Stimulated activated CD4-positive, alpha-beta T cell treated with anti-CD3 and anti-CD28 coated beads, Interleukin-12 subunit alpha, Interleukin-12 subunit beta, amount 100 ng/mL, for 24 hours (primary cell): ENCODE measurements at places on chromosomes 13 and 19.
A peak's percentile ranks its signal among the peaks of the same experiment; 100 is the strongest.

DNA sequence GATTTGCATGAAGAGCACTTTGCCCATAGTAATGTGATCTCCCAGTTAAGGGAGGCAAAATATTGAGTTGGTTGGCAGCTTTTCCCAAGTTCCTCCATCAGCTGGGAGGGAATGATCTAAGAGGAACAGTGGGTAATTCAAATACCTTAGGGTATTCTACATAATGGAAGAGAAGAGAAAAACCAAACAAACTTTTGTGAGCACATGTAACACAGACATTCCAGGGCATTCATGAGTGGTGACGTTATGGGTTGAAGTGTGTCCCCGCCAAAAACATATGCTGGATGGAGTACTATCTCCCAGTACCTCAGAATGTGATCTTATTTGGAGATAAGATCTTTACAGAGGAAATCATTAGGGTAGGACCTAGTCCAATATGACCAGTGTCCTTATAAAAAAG, 220.1 kb downstream of the FOXO1 start:
- DNase-seq: no peak

- peak; percentile 81 for DNase-seq
Measured at GRCh38 chr13:114128624-114129522, 3.5 kb downstream of the RASA3 start.

GRCh38 chr13:79190932-79191331, 215.1 kb downstream of the RBM26 start:
- no peak for DNase-seq

DNA sequence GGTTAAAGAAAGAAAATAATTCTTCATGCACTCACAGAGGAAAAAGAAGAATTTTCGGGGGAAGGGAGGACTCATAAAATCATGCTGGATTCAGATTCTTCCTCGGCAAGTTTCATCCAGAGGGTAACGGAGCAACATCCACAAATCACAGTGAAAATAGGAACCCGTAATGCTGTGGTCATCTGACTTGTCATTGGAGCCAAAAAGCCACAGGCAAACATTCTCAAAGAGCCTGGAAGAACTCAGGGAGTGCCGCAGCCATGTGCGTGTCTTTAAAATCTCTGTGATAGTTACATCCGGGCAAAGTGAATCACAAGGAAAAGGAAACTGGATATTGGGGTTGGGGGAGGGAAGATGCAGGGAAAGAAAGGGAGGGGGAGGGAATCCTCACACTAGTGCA, 33.0 kb upstream of the VSTM2B start:
- no peak for DNase-seq

DNA sequence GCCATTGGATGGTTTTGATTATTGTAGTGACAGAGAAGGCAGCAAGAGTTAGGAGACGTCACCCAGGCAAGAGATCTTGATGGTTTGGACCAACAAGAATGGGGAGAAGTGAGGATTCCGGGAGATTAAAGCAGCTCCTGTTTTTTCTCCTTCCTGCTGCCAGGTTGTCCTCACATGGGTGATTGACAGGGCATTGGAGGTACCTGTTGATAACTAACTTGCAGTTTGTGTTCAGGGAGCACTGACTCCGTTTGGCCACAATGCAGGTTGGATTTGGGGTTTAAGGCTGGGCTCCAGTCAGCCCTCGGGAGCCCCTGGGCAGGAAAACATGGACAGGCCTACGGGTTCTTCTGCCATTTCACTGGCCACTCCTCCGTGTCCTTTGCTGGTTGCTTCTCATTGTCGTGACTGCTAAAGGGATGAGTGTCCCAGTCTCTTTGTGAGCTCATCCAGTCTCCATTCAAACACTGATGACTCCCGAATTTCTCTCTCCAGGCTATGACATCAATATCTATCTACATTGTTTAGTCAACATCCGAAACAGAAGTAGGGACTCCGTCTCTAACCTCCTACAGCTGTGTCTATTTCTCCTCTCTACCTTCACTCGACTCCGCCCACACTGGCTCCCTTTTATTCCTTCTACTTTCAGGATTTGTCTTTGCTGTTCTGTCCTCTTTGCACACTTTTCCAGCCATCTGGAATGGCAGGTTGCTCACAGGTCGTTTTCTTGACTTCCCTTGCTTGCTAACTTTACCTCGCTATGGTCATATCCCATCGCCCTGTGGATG, 1.3 kb upstream of the PTOV1 start:
- DNase-seq: no peak

DNA sequence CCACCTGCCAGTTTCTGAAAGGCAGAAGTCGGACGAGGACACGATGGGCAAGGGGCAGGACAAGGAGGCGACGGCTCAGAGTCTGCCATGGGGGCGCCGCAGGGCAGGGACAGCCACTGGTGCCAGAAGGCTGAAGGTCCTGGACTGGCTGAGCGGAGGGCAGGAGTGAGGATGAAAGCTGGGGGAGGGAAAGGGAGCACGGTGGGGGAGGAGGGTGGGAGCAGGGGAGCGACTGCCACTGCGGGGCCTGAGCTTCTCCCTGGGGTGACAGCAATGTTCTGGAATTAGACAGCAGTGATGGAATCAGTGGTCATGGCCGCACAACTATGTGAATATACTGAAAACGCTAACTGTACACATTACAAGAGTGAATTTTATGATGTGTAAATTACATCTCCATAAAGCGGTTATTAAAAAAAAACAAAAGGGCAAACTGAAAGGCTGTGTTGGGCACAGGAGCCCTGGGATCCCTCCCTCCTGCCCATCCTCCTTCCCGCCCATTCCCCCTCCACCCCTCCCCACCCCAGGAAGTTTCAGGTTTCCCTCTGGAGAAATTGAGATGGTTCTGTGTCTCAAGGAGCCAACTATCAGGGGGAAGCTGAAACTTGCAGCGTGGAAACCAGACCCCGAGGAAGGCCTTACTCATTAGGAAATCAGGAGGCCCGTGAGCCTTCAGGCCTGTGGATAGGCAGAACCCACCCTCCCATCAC, 15.9 kb downstream of the MLLT1 start:
- DNase-seq: no peak

GRCh38 chr19:32047788-32048187, 297.6 kb upstream of the ZNF507 start:
- no peak for DNase-seq

DNA sequence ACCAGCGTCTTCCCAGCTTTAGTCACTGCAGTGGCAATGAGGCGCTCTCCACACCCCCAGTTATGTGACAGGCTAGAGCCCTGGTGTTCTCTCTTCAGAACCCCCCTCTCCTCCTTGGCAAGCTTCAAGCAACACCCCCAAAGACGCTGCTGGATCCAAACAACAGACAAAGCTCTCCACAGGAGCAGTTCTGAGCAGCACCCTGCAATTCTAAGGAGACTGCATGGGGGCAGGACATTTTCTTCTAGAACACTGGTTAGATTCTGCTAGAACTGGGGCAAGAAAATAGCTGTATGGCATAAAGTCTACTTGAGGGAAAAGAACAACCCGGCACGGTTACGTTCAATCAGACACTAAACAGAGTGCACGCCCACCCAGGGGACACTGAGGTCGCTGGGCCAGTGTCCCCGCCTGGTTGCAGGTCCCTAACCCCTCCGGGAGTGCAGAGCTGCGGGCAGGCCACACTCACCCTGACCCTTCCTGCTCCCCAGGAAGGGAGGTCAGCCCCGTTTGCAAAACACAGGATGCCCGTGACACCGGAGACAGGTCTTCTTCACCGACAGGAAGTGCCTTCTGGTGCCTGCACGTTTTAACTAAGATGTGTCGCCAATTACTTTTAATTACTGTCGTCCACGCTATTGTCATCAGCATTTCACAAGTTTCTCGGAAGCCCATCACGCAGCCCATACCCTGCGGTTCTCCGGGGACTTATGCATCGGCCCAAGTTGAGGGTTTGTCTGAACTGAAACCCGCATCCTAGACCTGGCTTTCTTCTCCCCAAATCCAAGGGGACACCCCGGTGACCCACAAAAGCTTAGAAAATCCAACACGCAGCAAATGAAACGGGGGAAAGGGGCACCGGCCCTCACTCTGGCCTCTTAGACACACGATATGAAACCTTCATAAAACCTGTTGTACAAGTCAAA, 943 bp downstream of the GJB6 start:
- no peak for DNase-seq

- DNase-seq: no peak
Measured at GRCh38 chr13:38635030-38635429, 51.8 kb upstream of the FREM2 start.

GRCh38 chr19:52602941-52603340, 32.9 kb downstream of the ZNF701 start:
- no peak for DNase-seq

GRCh38 chr13:26910754-26911465, 150.3 kb upstream of the GPR12 start:
- DNase-seq: no peak
